Stimulated activated CD8-positive, alpha-beta memory T cell treated with anti-CD3 and anti-CD28 coated beads, Interleukin-4, amount 100 ng/mL, for 4 hours (primary cell): ENCODE measurements at places on chromosomes 7 and 10.

GRCh38 chr7:13988065-13988464 lies 1.4 kb downstream of the ETV1 start:
- no peak for DNase-seq

DNA sequence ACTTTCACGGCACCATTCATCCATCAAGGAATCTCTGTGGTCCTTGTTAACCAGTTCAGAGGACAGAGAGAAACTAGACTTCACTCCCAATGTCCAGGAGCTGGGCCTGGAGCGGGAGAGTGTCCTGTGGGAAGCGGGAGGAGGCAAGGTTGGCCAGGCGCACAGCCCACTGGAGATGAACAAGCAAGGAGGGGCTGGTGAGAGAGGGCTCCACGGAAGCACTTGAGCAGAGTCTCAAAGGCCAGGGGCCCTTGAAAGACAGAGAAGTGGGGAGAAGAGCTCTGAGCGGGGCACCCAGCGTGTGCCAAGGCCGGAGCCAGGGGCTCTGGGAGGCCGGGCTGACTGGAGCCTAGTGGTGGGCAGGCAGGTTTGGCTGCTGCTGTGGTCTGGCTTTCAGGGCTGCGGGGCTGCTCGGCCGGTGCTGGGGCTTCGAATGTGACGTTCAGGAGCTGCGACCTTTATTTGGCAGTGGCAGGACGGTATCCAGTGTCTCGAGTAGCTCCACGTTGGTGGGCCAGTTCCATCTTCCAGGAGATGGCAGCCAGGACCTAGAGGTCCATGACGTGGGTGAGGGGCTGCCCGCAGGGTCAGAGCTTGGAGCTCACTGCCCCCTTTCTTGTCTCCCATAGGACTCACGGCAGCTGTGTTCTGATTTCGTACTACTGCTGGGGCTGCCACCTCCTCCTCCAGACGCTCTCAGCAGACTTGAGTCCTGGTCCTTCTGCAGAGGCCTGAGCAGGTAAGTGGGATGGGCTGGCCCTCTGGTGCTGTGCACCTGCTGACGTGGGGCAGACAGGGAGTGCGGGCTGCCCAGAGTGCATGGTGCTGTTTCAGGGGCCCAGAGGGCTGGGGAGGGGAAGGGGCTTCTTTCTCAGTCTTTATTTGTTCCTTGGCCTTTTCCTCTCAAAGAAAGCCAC lies 49.8 kb downstream of the ZMIZ1 start:
- DNase-seq = no peak

- no peak for DNase-seq
Measured at GRCh38 chr7:137846827-137847567, at the start of gene DGKI. Gene DGKI (minus strand): TSS chr7:137846974.

DNA sequence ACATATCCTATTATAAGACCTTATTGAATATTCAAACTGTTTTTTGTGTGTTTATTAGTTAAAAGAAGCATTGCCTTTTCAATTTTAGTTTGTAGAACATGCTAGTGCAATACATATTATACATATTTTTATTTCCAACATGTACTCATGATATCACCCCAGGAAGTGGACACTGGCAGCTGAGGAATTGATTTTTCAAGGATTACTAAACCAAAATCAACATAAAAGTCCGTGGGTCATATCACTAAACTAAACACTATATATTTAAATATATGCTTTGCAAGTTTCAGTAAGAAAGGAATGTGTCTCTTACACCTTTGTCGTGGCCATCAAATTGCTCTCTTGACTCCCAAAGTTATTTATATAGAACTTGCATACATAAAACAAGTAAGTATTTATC lies 185.2 kb downstream of the AGMO start:
- no peak for DNase-seq

GRCh38 chr10:3525832-3526449 lies 259.1 kb downstream of the KLF6 start:
- DNase-seq = no peak

DNA sequence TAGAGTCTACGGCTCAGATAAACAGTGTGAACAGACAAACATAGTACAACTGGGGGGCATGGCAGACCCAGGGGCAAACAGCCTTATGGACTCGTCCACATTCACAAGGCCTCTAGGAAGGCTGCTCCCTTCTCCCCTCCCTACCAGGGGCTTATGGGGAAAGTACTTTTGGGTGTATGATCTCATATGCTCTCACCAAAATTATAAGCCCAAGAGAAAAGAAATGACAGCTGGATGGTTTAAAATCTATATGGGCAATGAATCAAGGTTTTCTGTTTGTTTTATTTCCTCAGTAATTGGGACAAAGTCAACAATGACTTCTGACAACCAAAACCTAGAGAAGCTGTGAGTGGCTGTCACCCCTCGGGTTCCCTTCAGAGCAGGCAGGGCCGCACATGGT lies 144.4 kb downstream of the PKD1L1 start:
- no peak for DNase-seq

DNA sequence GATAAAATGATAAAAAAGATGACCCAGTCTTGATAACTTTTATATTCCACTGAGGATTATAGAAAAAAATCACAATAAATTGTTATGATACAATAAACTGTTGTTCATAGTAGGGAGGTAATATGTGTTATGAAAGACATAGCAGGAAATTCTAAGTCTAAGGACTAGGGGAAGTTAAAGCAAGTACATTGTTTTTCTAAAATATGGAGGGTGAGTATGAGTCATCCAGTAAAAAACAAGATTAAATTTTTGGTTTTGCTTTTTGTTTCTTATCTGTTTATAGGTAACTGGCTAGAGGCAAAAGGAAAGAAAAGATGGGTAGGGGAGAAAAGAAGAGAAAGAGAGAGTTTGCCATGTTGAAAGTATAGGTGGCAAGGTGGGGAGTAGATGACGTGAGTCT lies 188.4 kb downstream of the POLR1F start:
- no peak for DNase-seq

GRCh38 chr7:27122077-27122910 lies 8.3 kb downstream of the HOXA4 start:
- no peak for DNase-seq

- DNase-seq = no peak
Measured at GRCh38 chr7:69864822-69865221, 266.5 kb downstream of the AUTS2 start.

DNA sequence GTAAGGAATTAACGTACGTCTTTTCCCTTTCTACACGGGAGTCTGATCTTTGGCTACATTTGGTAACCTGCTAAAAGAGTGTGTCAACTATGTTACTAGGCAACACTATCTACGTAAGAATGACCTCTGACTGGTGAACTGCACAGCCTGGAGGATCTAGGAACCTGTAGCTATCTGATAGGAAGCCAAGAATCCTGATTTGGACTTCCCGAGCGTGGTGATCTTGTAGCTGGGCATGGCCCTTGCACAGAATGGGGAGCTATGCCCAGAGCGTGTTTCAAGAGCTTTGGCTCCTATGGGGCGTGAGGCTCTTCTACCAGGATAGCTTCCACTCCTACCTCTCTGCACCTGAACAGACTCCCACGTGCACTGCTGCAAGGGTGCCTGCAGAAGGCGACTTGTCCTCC lies 157.5 kb downstream of the TAX1BP1 start:
- no peak for DNase-seq

DNA sequence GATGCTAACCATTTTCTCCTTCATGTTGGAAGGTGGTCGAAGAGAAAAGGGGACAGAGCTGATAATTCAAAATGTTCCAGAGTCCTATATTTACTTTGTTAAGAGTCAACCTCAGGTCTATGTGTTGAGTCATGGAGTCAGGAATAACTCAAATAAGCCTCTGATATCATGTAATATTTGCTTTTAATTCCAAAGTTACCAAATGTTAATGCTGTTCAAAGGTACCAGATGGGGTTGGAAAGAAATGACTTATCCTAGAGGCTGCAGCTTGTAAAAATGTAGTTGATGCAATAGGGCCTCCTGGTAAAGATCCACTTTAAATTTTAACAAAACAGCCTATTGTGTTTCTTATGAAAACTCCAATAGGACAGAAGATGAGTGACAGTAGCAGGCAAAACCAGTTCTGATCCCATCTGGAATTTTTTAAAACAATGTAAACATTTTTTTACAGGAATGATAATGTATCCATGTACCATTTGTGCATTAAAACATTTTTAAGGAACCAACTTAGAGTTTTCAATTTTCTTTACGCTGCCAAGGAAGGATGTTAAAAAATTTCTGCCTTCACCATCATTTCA lies 218.2 kb downstream of the ANK3 start:
- no peak for DNase-seq

DNA sequence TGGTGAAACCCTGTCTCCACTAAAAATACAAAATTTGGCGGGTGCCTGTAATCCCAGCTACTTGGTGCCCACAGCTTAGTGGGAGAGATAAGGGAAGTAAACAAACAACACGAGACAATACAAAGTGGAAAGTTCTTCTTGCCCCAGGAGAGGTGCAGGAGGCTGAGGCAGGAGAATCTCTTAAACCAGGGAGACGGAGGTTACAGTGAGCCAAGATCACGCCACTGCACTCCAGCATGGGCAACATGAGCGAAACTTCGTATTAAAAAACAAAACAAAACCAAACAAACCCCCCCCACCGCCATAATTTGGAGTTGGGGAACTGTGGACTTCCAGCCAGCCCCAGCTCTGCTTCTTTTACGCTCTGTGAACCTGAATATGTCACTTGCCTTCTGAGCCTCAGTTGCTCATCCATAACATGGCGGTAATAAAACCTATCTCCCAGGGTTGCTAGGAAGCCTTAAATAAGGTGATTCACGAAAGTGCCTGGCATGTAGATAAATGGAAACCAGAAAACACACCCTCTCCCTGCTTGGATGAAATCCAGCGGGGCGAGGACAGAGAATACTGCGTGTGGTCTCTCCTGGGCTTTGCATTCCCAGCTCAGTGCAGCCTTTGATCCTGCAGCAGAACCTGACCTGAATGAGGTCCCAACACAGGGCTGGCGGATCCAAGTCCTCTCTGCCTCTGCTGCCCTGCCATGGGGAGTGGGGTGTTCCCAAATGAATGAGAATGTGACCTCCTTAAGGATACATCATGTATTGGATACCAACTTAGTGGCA lies 10.2 kb downstream of the MLXIPL start:
- no peak for DNase-seq

GRCh38 chr10:124996854-124997215 lies 54.9 kb downstream of the ZRANB1 start:
- no peak for DNase-seq

DNA sequence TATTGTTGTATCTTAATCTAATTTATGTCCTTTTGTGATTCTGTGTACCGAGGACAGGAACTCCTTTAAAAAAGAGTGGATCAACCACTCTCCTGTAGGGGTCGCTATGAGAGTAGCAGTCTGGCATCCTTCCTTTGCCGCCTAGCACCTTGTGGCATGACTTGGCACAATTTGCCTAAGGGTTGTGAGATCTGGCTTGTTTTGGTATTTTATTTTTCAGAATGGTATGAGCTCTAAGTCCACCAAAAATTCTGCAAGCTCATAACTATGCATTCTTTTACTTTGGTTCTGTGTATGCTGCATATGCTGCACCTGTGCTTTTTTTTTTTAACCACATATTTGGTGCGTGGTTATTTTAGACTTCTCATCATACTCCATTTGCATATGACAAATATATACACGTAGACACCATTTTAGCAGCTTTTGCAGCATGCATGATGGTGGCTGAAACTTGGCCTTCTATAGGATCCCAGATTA lies 112.8 kb downstream of the CDK14 start:
- DNase-seq = no peak

GRCh38 chr10:13991353-13991752 lies 339.4 kb downstream of the FRMD4A start:
- DNase-seq = no peak

DNA sequence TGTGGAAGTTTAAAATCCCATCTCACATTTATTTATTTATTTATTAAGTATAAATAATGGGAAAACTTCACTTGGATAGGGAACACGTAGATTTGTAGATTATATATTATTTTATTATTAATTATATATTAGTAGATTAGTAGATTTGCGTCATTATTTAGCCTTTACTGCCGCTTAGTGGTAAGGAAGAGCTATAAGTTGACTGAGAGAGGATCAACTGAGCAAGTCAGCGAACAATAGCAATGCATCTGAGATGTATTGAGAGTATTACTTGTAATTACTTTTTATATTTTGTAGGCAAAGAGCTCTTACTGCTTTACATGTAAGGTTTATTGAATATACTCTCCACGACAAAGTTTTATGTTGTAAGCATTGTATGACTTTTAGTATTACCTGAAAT lies 244.5 kb upstream of the ANKRD30A start:
- DNase-seq = no peak

- DNase-seq = no peak
Measured at GRCh38 chr7:16889305-16889704, 7.5 kb upstream of the AGR3 start.

GRCh38 chr10:49184642-49185111 lies 3.5 kb downstream of the TMEM273 start:
- DNase-seq = no peak

DNA sequence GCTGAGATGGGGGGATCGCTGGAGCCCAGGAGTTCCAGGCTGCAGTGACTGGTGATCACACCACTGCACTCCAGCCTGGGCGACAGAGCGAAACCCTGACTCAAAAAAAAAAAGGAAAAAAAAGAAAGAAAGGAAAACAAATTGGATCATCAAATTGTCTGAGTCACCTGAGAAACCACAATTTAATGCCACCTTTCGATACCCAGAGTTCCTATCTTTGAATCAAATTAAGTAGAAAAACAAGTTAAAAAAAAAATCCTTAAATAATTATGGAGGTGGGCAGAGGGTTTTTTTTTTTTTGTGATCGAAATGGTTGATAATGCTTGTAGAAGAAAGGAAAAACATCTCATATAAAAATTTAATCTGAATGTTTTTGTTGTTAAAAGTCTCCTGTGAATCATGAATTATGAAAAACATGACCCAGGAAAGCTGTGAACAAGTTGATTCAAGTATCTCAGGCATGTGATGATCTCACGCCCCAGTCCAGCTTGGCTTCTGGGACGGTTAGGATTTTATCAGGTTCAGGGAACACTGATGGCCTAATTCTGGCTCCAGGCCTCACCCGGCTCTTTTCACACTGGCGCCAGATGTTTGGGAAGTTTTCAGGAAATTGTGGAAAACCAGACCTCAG lies 25.3 kb upstream of the CUX1 start:
- DNase-seq = no peak

GRCh38 chr7:64636386-64636785 lies 29.5 kb upstream of the ZNF107 start:
- DNase-seq = no peak

- DNase-seq = no peak
Measured at GRCh38 chr10:95509251-95509650, 51.9 kb downstream of the SORBS1 start.
